ENCODE measurements at places on chromosomes 7 and 10.
A peak's percentile ranks its signal among the peaks of the same experiment; 100 is the strongest.

DNA sequence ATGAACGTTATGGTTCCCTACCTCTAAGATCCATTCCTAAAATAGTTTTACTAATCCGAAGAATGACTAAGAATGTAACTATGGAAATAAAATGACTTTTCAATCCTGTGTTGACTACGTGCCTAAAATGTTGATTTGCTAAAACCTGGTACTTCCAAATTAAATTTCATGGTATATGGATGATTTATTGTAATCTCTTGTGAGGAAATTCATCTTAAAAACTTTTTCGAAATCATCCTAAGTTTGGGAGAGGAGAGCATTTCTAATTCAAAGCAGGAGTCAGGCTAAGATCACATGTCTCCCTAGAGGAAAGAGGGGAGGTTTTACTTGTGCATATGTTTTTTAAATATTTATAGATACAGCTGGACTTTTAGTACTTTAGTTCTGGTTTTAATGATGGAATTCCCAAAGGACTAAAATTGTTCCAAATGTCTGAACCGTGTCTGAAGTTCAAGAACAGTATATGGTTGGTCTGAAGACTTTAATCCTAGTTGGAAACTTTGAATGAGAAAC, 483.9 kb downstream of the AUTS2 start:
- DNase-seq: peak; percentile 21

- no peak for DNase-seq
Measured at GRCh38 chr7:137040745-137041144, 172.3 kb downstream of the CHRM2 start.

- DNase-seq: no peak
Measured at GRCh38 chr10:10209167-10209566, 808.5 kb upstream of the CELF2 start.

GRCh38 chr7:15594461-15594860, 32.6 kb upstream of the AGMO start:
- no peak for DNase-seq

- peak; percentile 46 for DNase-seq
Measured at GRCh38 chr10:68327889-68328786, 3.7 kb upstream of the HNRNPH3 start.

DNA sequence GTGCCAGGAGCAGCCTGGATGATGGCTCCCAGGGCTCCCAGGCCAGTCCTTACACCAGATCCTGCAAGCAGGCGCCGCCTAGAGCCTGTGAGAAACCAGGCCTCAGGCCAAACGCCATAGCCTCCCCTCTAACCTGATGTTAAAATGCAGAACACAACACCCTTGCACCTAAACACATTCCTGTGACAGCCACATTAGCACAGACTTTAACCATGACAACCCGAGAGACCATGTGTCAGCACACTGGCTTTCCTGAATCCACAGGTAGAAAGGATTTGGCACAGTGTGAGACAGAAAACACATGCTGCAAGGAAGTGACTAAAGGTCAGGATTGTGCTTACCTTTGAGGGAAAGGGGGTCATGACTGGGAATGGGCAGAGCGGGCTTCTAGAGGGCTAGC, 59.9 kb downstream of the SGMS1 start:
- DNase-seq: no peak

- DNase-seq: peak; percentile 9
Measured at GRCh38 chr7:41826641-41827040, 123.8 kb upstream of the INHBA start.

- DNase-seq: no peak
Measured at GRCh38 chr10:104066945-104067344, 18.7 kb downstream of the COL17A1 start.

- DNase-seq: no peak
Measured at GRCh38 chr10:124700293-124701037, 43.7 kb downstream of the FAM53B start.

DNA sequence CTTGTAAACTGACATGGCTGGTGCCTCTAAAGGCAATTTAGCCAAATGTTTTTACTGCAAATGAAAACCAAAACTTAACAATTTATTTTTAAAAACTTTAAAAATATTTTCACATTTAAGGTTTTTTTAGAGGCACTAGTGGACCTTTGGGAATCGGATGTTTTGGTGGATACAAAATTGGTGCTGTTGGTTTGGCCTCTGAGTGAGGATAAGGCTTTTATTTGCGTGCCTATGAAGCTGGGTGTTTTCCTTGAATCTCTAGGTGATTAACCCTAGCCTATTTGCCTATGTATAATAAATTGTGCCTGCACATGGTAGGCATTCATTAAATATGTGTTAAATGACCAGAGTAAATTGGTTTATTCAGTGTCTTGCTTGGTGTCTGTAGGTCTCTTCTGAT, 2.9 kb upstream of the SGCE start:
- no peak for DNase-seq

DNA sequence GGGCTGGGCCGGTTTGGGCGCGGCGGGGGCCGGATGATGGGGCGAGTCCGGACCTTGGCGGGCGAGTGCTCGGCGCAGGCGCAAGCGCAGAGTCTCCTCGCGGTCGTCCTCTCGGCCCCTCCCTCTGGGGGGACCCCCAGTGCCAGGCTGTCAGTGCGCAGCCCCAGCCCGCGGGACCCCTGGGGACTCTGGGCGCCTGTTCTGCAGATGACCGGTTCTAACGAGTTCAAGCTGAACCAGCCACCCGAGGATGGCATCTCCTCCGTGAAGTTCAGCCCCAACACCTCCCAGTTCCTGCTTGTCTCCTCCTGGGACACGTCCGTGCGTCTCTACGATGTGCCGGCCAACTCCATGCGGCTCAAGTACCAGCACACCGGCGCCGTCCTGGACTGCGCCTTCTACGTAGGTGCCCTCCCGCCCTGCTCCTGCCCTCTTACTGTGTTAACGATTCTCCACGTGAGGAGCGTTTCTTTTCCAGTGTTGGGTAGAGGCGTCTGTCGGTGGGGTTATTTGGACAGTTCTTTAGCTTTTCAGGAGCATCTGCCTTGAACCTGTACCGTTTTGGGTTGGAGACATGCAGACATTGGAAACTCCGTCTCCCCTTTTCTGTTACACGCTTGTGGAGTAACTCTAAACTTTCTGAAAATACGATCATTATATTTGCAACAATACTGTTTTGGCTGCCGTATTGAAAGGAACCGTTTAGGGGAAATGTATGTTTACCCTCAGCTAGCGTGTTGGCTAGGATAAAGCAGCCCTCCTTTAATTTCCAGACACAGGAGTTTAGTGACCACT, 706 bp downstream of the BUB3 start:
- DNase-seq: peak; percentile 35

GRCh38 chr10:131909014-131909808, 8.4 kb downstream of the PPP2R2D start:
- no peak for DNase-seq

DNA sequence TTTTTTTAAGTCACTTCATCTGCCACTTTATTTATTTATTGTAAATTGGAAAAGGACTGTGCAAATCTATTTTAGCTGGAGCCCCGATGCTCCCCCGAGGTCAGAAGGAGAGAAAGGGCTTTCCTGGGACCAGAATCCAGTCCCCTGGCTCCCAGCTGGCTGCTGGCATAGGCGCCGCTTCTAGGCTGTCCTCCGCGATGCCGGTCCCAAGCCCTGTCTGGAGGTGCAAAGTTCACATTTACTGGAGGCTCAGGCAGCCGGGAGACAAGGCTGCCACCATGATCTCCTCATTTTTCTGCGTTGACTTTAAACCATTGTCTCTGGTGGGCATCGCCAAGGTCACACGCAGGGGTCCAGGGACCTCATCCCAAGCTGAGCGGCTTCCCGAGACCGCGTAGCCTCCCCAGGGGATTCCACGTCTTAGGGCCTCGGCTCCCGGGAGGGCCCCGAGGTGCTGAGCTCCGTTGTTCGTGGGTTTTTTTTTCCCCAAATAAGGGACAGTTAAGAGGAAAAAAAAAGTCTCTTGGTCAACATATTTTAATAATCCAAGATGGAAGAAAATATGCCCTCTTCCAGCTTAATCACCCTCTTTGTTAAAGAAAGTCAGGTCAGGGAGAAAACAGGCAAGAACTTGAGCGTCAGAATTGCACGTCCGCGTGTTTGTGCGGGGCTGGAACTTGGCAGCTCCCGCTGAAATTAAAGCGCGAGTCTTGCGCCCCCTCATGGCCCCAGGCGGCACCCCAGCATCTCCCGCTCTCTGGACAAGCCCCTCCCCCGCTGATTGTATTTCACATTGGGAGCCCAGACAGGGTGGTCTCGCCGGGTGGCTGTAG, 11.9 kb downstream of the RGR start:
- DNase-seq: no peak

GRCh38 chr7:38565289-38565688, 65.9 kb downstream of the AMPH start:
- DNase-seq: no peak

DNA sequence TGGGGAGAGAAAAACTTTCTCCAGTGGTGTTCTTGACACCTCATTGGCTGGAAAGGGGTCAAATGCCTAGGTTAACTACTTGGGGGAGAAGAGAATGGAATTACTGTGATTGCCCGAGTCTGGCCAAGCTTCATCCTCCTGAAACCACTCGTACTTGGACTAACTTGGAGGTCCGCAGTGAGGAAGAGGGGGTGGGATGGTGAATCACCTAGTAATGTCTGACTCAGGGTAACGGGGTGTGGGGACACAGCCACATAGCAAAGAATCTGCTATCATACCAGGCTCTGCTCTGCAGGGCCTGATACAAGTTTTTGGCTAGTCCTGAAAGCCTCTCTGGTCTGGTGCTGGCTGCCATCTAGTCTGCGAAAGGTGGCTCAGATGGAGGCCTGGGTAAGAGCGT, 190.9 kb downstream of the RPS24 start:
- DNase-seq: peak; percentile 51

- DNase-seq: no peak
Measured at GRCh38 chr10:34809796-34810195, 5.3 kb downstream of the PARD3 start.

DNA sequence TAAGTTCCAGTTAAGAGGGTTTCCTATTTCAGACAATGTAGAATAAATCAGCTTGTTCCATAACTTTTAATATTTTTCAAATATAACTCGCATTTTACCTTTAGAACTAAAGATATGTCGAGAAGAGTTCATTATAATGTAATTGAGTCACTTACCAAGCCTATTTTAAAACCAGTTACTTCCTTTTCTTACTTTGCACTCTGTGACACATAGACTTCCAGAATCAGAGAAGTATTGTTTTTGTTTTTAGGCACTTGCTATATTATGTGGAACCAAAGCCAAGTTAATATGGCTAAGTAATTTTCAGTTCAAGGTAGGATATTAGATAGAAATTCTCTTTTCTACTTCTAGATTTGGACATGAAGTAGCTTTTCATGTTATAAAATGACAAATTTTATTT, 182.7 kb upstream of the PRPS1L1 start:
- no peak for DNase-seq

- no peak for DNase-seq
Measured at GRCh38 chr10:47184724-47185330, 115.2 kb upstream of the GDF10 start.
